ENCODE measurements at places on chromosomes 5 and 9.

DNA sequence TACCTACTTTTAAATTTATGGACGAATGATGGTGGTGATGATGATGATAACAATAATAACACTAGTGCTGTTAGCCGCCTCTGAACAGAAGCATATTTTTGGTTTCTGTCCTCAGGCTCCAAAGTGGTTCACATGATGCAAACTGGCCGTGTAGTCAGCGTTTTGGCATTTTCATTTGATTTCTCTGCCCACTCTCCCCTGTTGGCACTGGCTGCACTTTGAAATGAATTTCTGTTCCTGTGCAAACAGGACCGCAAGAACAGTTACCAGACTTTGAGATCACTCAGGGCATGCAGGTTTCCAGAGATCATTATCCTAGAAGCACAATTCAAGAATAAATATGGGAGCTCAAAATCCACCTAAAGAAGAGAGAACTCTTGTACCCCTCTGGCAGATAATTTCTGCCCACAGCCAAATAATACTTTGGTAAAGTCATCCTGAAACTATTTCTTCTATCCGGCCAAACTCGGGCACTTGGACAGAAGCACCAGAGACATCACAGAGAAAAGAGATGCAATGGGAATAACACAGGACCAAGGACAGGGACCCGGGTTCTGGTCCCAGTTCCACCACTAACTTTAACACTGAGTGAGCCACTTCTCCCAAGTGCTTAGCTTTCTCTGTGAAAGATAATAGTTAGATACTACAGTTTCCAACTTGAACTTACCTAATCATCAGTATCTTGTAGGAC, 201.7 kb upstream of the PTGER4 start:
- no peak for DNase-seq

DNA sequence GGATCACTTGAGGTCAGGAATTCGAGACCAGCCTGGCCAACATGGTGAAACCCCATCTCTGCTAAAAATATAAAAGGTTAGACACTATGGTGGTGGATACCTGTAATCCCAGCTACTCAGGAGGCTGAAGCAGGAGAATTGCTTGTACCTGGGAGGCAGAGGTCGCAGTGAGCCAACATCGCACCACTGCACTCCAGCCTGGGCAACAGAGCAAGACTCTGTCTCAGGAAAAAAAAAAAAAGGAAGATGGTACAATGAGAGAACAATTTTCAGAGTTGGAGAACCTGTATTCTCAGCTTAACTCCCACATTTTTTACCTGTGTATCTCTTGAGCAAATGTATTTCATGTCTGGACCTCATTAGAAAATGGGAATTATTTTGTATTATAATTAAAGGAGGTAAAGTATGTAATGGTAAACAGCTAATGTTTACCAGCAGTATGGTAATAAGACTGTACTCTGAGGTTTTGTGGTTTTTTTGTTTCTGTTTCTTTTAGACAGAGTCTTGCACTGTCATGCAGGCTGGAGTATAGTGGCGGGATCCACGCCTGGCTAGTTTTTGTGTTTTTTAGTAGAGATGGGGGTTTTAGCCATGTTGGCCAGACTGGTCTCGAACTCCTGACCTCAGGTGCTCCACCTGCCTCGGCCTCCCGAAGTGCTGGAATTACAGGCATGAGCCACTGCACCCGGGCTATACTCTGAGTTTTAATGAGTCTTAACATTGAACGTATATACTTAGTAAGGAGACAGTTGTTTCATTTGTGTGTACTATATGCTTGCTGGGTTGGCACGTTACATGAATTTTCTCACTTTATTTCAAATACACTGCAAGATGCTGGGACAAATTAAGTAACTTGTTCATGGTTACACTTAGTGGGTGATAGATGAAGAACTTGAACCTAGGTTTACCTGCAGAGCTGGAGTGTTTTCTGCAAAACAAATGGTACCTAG, 16.2 kb downstream of the UHRF2 start:
- peak; percentile 56 for DNase-seq

GRCh38 chr9:134381671-134382516, 55.6 kb downstream of the RXRA start:
- peak; percentile 39 for DNase-seq

- no peak for DNase-seq
Observed at GRCh38 chr5:15785531-15785981, 285.6 kb downstream of the FBXL7 start.

All from activated CD4-positive, alpha-beta T cell treated with anti-CD3 and anti-CD28 coated beads, Interleukin-10, Interleukin-2, amounts not matched to agents 100 ng/mL and 50 ng/mL, durations not matched to agents 16 hours and 8 hours (primary cell).